ENCODE measurements at places on chromosomes 7 and 10.
A peak's percentile ranks its signal among the peaks of the same experiment; 100 is the strongest.

GRCh38 chr7:26930201-26930600 is 65.8 kb upstream of the SKAP2 start:
- no peak for DNase-seq

DNA sequence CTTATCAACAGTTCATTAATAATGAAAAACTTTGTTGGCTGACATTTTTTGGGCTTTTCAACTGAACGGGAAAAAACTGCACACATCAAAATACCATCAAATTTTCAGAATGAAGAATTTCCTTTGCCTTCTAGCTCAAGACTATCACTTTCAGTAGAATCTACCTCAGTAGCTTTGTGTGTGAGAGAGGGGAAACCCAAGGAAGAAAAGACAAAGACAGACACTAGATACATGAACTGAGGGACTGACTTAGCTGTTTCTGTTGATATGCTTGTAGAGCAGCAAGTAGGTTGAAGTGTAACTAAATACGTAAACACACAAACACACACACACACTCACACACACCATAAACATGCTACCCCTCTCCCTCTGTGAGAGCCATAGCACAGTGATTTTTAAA is 257.1 kb downstream of the CDK14 start:
- DNase-seq, result no peak

DNA sequence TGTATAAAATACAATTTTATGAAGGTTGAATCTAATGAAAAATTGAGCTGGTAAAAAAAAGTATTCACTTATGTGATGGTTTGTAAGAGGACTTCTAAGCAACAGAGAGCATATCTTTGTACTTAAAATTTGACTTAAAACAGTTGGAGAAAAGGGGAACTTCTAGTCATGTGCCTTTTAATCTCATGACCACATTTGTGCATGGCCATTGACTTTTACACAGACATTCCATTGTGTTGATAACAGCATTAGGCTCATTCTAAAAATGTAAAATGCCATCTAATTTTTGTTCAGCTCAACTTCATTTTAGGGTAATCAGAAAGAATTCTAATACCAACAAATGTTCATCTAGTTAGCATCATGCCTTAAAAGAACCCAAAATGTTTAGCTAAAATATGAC is 119.9 kb downstream of the HPSE2 start:
- no peak for DNase-seq

DNA sequence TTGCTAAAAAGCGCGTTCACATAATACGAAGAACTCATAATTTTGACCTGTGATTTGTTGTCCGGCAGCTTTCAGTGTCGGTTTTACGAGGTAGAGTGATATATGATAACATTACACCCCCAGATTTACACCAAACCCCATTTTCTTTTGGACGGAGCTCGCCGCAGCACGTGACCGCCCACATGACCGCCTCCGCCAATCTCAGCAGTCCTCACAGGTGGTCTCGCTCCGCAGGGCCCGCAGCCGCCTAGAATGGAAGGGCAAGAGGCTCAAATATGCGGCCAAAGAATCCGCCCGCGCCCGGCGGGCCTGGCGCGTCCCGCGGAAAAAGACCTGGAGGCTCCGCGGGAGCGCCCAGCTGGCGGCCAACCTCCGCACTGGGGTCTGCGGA is at the start of gene HOXA7:
TSS of gene HOXA7 (minus strand) at position 168 of the 391 bp plus-strand sequence. CDS start at position 38, 130 bp downstream.
- no peak for DNase-seq

DNA sequence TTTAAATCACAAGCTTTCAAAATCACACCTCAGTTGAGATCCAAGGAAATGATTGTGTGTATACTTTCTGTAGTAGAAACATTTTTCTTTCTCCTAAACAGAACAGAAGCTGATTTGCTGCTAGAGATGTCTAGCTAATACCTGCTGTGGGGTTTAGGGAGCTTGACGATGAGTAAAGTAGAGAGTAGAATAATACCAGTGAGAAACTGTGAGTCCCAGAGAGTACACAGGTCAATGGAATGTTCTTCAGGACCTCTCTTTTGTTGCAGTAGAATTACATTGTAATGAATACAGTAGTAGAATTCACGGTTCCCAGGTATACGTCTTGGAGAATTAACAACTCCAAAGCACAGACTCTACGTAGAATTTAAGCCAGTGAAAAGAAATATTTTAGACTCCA is 18.0 kb downstream of the TRUB1 start:
- DNase-seq, result no peak

GRCh38 chr10:26222563-26222962 is 6.0 kb downstream of the GAD2 start:
- DNase-seq, result no peak

- DNase-seq, result peak; percentile 67
Measured at GRCh38 chr10:98425511-98426352, 10.8 kb upstream of the PYROXD2 start.

GRCh38 chr7:17745610-17746009 is 194.7 kb downstream of the SNX13 start:
- DNase-seq, result no peak

- DNase-seq, result no peak
Measured at GRCh38 chr7:157089100-157089610, 49.6 kb upstream of the UBE3C start.

DNA sequence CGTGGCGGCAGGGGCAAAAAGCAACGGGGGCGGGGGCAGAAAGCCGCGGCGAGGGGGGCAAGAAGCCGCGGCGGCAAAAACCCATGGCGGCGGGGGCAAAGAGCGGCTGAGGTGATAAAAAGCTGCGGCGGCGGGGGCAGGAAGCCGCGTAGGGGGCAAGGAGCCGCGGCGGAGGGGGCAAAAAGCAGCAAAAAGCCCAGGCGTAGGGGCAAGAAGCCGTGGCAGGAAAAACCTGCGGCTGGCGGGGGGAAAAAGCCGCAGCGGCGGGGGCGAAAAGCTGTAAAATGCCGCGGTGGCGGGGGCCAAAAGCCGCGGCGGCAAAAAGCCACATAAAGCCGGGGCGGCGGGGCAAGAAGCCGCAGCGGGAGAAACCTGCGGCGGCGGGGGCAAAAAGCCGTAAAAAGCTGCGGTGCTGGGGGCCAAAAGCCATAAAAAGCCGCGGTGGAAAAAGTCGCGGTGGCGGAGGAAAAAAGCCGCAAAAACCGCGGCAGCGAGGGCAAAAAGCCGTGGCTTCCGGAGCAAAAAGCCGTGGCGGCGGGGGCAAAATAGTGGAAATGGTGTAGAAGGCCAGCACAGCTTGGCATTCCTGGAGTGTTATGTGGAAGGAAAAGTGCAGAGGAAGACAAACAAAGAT is 487.8 kb downstream of the ZNF33B start:
- no peak for DNase-seq

DNA sequence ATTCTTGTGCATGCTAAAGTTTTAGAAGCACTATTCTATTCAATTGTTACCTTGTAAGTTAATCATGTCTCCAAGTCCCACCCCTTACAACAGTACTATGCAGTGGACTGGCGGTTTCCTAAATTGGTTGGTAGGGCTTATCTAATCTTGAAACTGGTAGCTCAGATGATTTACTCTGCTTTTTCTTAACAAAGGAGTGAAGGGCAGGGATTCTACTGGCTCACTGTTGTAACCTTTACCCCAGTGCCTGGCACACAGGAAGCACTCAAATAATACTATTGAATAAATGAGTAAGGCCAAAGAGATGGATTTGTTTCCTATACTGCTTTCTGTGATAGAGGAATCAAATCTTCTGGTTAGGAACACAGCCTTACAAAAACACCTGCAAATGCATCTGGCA is 46.0 kb upstream of the CYCS start:
- DNase-seq, result no peak

DNA sequence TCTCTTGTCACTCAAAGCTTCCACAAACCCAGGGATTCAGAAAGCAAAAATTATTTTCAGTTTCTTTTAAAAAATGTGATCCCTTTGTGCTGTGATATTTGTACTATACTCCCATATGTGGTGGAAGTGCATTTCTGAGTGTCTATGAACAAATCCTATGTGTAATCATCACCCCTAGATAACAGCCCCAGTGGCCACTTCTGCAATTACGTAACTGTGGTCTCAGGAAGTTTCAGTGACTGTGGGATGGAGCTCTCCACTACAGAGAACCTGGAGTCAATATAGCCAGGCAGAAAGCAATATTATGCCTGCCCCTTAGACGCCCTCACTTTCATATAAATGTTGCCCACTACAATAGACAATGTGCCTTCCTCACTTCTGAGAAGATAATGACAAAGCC is 1101.7 kb upstream of the GHITM start:
- DNase-seq, result no peak

- no peak for DNase-seq
Measured at GRCh38 chr7:1131471-1132265, 28.3 kb downstream of the ZFAND2A start.

Measured in endothelial cell (in vitro differentiated cells).